ENCODE measurements at places on chromosomes 3 and 15. TPM values are rescaled to one million over a fixed set of nuclear protein-coding genes. Genes with fewer than 3 reads are reported as not detected.

CADM2 gene
- total RNA-seq, result not detected

GOLGA8H gene
- not detected for total RNA-seq

DLL4 gene
- 0.36 TPM for total RNA-seq

LAMB2 gene
- total RNA-seq, result not detected

MST1R gene
- 1.6 TPM for total RNA-seq

ICE2 gene
- 51.9 TPM for total RNA-seq

GRCh38 chr3:5191555-5192304 is 4.2 kb downstream of the EDEM1 start:
- peaks cover 58% of the 10 kb centered on the region for H3K36me3 ChIP-seq
- peak overlapping the region; percentile 94 for H3K27ac ChIP-seq
- DNase-seq, result no peak
- H3K27me3 ChIP-seq, result no peaks in the 10 kb centered on the region

- peak; percentile 46 for DNase-seq
- H3K27me3 ChIP-seq, result peaks cover 11% of the 10 kb centered on the region
- no peak overlapping the region for H3K27ac ChIP-seq
- no peaks in the 10 kb centered on the region for H3K36me3 ChIP-seq
Observed at GRCh38 chr15:100849021-100849854, 30.4 kb upstream of the ALDH1A3 start.

- H3K36me3 ChIP-seq, result no peaks in the 10 kb centered on the region
- peaks cover 60% of the 10 kb centered on the region for H3K27me3 ChIP-seq
- H3K4me1 ChIP-seq, result peaks cover 5% of the 10 kb centered on the region
- DNase-seq, result no peak
Observed at GRCh38 chr3:184604615-184605290, 43.2 kb downstream of the EPHB3 start.

- no peaks in the 10 kb centered on the region for H3K36me3 ChIP-seq
- peaks cover 9% of the 10 kb centered on the region for H3K27me3 ChIP-seq
- H3K4me1 ChIP-seq, result peaks cover under 1% of the 10 kb centered on the region
- H3K4me3 ChIP-seq, result no peak overlapping the region
Observed at GRCh38 chr3:170806676-170807075, 63.3 kb downstream of the RPL22L1 start.

DNA sequence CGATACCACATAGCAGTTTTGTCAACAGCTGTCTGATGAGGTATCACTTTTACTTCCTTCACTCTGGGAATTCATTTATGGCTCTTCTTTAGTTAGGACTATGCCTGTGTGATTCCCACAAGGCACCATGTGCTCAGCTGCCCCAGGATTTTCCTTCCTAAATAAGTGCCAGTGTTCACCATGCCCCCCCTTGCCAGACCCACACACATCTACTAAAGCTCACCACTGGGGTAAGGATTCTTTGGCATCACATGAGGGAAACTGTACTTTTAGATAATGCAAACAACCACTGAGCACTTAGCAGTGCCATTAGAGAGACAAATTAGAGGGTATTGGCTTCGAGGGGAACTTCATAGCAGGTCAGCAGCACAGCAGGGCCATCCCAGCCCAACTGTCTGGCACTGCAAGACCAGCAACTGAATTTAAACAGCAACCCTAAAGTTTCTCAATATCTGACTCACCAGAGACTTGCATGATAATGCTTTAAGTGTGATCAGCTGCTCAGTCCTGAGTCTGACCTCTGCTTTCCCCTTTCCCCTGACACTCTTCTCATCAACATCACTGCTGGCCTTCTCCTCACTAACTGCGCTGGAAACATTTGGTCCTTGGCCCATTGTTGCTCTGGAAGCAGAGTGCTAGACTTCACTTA is 114.3 kb downstream of the STAC start:
- H3K36me3 ChIP-seq, result no peaks in the 10 kb centered on the region
- DNase-seq, result no peak
- H3K27ac ChIP-seq, result no peak overlapping the region
- H3K27me3 ChIP-seq, result no peaks in the 10 kb centered on the region

DNA sequence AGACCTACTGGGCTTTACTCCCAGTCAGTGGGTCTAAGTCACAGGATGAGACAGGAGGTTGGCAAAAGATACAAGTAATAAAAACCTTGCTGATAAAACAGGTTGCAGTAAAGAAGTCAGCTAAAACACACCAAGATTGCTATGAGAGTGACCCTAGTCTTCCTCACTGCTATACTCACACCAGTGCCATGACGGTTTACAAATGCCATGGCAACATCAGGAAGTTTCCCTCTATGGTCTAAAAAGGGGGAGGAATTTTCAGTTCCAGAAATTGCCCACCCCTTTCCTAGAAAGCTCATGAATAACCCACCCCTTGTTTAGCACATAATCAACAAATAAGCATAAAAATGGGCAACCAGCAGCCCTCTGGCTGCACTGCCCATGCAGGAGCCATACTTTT is 966.7 kb upstream of the ROBO1 start:
- H3K36me3 ChIP-seq, result no peaks in the 10 kb centered on the region
- H3K27me3 ChIP-seq, result no peaks in the 10 kb centered on the region
- no peaks in the 10 kb centered on the region for H3K4me1 ChIP-seq
- DNase-seq, result no peak
- no peak overlapping the region for H3K4me3 ChIP-seq

DNA sequence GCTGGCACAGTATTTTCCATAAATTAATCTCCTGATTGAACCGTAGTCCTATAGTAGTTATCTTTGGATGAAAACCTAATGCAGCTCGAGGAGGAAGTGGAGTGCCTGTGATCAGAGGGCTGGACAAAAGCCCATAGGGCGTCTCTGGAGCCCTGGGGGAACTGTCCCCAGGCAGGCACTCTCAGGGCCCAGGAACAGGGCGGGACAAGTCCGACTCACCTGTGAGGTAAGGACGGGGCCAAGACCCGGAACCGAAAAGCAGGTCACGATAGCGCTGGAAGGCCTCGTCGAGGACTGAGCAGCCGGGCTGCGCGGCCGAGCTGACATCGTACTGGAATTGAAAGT is 341 bp downstream of the HEXA start:
- peaks cover 8% of the 10 kb centered on the region for H3K36me3 ChIP-seq
- H3K4me1 ChIP-seq, result peaks cover 31% of the 10 kb centered on the region
- peak overlapping the region; percentile 93 for H3K27ac ChIP-seq

GRCh38 chr15:51751697-51752683 is 593 bp downstream of the TMOD2 start:
- H3K36me3 ChIP-seq, result peaks cover 10% of the 10 kb centered on the region
- peaks cover 38% of the 10 kb centered on the region for H3K4me1 ChIP-seq
- no peak overlapping the region for H3K27ac ChIP-seq

DNA sequence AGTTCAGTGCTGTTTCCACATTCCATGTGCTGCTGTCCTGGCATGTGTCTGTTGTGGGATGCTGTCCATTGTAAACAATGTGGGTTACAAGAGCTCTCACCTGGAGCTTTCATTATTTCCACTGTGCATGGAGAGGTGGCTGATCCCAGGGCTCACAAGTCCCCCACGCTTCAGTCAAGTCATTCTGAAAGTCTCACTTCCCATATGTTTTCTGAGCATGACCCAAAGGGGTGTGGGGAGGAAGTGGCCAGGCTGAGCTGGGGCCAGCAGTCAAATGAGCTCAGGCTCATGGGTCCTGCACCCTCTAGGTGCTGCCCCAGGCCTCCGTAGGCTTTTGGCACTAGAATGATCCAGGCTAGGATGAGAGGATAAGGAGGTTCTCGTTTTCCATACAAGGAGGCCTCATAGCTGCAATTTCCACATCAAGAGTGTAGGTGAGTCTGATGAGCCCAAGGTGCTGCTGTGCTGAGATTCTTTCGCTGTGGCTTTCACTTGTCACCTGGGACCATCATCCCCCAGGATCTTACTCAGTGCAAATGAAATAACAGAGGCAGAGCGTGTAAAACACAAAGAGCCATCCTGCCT is 22.0 kb downstream of the STARD5 start:
- H3K27ac ChIP-seq, result peak overlapping the region; percentile 87
- peak; percentile 50 for DNase-seq
- peaks cover 83% of the 10 kb centered on the region for H3K36me3 ChIP-seq
- H3K4me1 ChIP-seq, result peaks cover 96% of the 10 kb centered on the region
- no peaks in the 10 kb centered on the region for H3K27me3 ChIP-seq
- H3K4me3 ChIP-seq, result peak overlapping the region; percentile 97

GRCh38 chr15:66089049-66089448 is 164.5 kb downstream of the MEGF11 start:
- DNase-seq, result no peak
- H3K27me3 ChIP-seq, result peaks cover 35% of the 10 kb centered on the region
- no peaks in the 10 kb centered on the region for H3K4me1 ChIP-seq

DNA sequence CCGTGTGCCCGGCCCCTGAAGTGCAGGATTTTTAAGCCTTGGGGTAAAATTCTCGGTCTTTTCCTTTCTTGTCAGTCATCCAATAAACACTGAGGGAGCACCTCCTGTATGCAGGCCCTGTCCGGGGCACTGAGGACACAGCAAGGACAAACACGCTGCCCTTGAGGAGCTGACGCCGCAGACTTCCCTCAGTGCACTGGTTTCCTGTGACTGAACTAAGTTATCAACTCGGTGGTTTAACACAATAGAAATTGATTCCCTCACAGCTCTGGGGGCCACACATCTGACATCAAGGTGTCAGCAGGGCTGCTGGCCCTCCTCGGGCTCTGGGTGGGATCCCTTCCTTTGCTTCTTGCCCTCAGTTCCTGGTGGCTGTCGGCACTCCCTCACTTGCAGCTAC is 65.1 kb downstream of the ZNF445 start:
- no peaks in the 10 kb centered on the region for H3K4me1 ChIP-seq
- H3K27me3 ChIP-seq, result no peaks in the 10 kb centered on the region
- DNase-seq, result no peak
- no peak overlapping the region for H3K27ac ChIP-seq
- H3K4me3 ChIP-seq, result no peak overlapping the region
- peaks cover 2% of the 10 kb centered on the region for H3K36me3 ChIP-seq

DNA sequence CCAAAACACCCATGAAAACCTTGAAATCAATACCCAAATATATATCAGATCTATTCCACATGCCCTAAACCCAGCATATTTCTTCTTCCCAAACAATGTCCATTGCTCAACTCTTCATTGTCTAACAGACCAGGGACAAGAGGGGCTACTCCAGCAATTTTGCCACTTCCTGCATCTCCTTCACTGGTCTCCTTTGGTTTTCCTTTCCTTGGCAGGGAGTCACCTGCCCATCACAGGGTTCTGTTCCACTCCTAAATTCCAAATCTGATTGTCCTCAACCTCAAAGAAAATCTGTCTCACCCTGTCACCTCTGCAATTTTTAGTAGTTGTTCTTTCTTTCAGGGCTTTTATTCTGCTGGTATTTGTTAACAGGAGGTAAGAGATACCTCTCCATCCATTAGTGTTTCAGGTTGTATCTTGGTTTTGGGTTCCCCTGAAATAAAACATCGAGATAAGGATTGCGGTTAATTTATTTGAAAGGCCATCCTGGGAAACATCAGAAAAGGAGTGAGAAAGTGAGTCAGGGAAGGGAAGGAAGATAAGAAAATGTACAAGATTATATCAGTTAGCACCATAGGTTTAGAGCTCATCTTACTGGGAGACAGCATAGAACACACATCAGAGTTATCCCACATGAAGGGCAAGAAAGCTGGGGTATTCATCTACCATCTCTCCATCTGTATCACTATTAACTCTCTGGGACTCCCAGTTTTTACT is 13.6 kb downstream of the ZBED2 start:
- H3K27me3 ChIP-seq, result no peaks in the 10 kb centered on the region
- H3K27ac ChIP-seq, result peak overlapping the region; percentile 73
- peaks cover 79% of the 10 kb centered on the region for H3K36me3 ChIP-seq
- H3K4me1 ChIP-seq, result peaks cover 87% of the 10 kb centered on the region
- H3K4me3 ChIP-seq, result no peak overlapping the region
- DNase-seq, result no peak

DNA sequence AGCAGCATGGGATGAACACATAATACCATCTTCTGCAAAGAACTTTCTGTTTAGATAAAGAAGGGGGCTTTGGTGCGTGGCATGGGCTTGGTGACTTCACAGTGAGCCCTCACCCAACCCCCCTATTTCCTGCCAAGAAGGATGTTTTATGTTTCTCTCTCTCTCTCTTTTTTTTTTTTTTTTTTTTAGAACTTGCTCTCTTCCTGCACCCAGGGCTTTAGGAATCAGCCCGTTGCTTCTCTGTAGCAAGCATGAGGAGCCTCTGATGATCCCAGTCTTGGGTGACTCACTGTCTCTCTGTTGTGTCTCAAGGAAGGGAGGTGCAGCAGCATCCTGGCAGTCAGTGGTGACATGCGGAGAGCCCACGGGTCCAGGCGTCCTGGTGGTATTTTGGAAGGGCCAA is 49.1 kb downstream of the CCK start:
- peaks cover 9% of the 10 kb centered on the region for H3K36me3 ChIP-seq
- no peak overlapping the region for H3K4me3 ChIP-seq
- H3K27ac ChIP-seq, result no peak overlapping the region
- H3K27me3 ChIP-seq, result no peaks in the 10 kb centered on the region

DNA sequence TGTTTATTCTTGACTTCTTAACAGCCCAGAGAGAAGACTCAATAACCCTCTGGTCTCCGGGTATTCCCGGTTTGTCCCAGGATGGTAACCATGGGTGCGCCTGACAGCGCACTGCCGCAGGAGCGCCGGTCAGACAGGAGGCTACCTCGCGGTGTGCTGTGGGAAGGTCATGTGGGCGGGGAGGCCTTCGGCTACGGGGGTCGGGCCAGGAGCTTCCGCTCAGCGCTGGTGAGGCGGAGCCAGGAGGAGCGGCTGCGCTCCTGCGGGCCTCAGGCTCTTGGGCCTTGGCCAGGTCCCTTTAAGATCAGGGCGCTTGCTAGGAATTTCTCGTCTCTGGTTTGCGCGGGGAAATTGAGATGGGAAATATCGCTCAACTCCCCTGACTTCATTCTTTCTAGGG is 182.3 kb upstream of the NDN start:
- H3K4me1 ChIP-seq, result no peaks in the 10 kb centered on the region
- no peaks in the 10 kb centered on the region for H3K27me3 ChIP-seq
- H3K4me3 ChIP-seq, result no peak overlapping the region

DNA sequence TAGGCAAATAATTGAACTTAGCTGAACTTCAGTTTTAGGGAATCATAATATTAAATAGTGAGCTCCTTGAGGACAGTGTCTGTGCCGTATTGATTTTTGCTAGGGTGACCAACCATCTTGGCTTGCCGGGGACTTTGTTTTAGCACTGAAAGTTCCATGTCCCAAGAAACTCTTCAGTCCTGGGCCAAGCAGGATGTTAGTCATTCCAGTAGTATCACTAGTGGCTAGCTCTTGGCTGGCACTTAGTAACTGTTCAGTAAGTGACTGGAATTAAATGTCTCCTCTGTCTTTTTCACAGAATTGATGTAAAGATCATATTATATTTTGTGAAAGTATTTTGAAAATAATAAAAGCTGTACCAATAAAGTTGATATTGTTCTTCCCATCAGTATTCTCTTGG is 42.3 kb downstream of the RSRC1 start:
- peaks cover 2% of the 10 kb centered on the region for H3K36me3 ChIP-seq
- H3K4me3 ChIP-seq, result no peak overlapping the region
- H3K4me1 ChIP-seq, result peaks cover 7% of the 10 kb centered on the region

GRCh38 chr15:66764072-66764786 is 62.2 kb downstream of the SMAD6 start:
- H3K4me3 ChIP-seq, result no peak overlapping the region
- no peak overlapping the region for H3K27ac ChIP-seq
- no peak for DNase-seq
- H3K36me3 ChIP-seq, result no peaks in the 10 kb centered on the region
- peaks cover 8% of the 10 kb centered on the region for H3K4me1 ChIP-seq

DNA sequence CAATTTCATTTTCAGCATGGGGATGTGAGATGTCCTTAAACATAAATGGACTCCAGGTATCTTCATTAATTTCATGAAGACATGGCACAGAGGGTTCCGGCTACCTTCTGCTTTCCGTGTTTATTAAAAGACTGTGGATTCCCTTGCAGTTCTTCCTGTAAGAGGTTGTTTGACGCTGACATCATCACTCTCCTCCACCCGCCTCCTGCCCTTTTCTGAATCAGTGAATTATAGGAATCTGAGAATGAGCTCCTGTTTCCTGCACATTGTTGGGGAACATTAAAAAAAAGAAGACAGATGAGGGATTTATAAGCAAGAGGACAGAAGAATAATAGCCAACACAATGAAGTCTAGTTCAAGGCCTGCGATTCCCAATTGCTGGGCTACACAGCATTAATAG is 191.3 kb downstream of the LPP start:
- no peak overlapping the region for H3K4me3 ChIP-seq
- DNase-seq, result no peak
- H3K27me3 ChIP-seq, result peaks cover 12% of the 10 kb centered on the region
- peaks cover 18% of the 10 kb centered on the region for H3K4me1 ChIP-seq

Data from activated T-helper 1 cell treated with anti-CD3 and anti-CD28 coated beads, Interleukin-12 subunit alpha, Interleukin-12 subunit beta, Interleukin-2, Interleukin-4 antibody, amounts not matched to agents 30 ng/mL and 10 ng/mL and 1 ng/mL, durations not matched to agents 14 hours and 24 hours and 36 hours (primary cell).